ENCODE measurements at places on chromosomes 7 and 10.

DNA sequence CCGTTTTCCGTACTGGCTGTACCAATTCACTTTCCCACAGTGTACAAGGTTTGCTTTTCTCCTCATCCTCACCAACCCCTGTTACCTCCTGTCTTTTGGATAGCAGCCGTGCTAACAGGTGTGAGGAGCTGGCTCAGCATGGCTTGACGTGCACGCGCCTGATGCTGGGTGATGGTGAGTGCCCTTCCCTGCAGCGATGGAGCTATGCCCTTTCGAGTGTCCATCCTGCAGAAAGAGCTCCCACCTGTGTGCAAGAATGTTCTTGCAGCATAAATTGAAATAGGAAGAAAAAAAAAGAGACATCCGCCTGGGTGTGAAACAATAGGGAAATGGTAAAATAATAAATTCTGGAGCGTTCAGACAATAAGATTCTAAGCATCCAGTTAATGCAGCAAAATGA is 9.5 kb upstream of the UBE3C start:
- no peak for DNase-seq

- DNase-seq, result peak; percentile 77
These were observed at the start of gene FAM241B for GRCh38 chr10:69629897-69630650. Gene FAM241B, plus strand, starts transcription at chr10:69630247. Its CDS starts 1,497 bp downstream, at chr10:69631744.

DNA sequence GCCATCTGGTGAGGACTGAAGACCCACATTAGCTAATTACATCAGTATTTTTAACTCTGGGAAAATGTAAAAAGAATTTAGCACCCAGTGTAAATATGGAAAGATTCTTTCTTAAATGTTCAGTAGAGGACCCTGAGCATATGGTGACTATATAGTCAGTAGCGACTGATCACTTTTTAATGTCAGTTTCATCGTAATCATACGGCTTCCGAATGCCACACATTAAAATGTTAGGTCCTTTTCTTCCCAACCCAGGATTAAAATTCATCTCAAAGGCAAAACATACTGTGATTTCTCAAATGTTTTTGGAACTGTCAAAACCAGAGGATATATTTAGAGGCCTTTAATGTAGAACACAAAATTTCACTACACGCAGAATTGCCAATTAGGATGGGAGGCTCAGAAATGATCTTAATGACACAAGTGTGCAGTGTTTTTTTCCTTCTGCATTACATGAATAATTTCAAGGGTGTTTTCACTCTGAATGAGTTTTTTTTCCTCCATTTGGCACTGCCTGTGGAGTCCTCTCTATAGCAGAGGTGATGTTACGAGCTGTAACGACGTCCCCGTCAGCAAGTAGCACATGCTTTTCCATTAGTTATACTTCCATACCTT is 382.7 kb downstream of the PAXIP1 start:
- no peak for DNase-seq

GRCh38 chr10:31146491-31147209 is 115.0 kb upstream of the ZNF438 start:
- DNase-seq, result no peak

DNA sequence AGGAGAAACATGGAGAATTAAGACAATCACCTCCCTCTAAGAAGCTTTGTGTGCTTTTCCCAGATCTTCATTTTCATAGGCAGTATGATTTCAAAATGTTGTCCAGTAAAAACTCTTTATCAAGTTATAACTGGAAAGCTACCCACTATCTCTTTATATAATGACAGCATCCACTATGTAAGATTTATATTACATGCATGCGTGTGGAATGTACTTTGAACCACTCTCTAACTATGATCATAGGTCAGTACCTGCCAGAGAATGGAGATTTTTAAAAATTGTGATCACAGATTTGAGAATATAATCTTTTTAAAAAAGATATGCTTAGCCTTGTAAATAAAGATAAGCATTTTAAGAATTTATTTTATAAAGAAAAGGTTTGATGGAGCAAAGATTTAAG is 17.9 kb downstream of the PAPSS2 start:
- no peak for DNase-seq
